ENCODE measurements at places on chromosomes 11 and 22.

GRCh38 chr11:16611926-16612565 lies 126.4 kb upstream of the C11orf58 start:
- no peak for DNase-seq

DNA sequence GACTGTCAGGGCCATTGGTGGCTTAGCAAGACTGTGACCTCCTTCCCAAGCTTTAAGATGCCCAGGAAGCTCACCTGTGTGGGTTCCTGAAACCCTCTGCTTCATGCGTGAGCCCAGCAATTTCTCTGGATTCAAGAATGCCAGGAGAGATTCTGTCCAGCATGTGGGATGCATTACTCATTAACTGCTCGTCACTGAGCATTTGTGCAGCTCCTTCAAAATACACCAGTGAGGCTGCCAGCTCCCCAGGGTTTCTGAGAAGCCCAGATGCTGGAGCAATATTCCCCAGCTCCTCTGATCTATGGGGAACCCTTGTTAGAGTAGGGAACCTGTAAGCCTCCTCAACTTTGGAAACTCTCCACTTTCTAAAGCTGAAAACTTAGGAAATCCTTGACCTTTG lies 126.5 kb downstream of the CHST1 start:
- DNase-seq = no peak

DNA sequence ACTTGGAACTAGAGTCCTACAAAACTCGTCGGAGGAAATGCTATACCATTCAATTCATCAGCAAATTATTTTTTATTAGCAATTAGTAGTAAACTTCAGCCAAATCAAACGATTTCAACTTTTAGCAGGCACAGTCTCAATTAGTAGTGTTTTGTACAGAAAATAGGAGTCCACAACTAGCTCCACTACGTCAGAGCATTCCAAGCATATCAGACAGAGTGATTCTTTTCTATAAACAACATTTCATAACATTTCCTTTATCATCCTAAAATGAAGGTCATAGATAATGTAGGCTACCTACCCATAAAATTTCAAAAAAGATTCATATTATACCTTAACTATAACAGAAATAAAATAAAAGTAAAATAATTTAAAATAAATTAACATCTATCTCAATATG lies 169.9 kb downstream of the KIF18A start:
- no peak for DNase-seq

GRCh38 chr11:100232006-100232405 lies 455.1 kb upstream of the ARHGAP42 start:
- no peak for DNase-seq

Measured in iPS DF 19.7 (cell line).